ENCODE measurements at places on chromosomes 7 and 10. TPM values are rescaled to one million over a fixed set of nuclear protein-coding genes. Genes with fewer than 3 reads are reported as not detected.

Gene PNLIPRP2
- not detected for total RNA-seq

Gene NODAL
- not detected for total RNA-seq

Gene SFTPA2
- 0.39 TPM for total RNA-seq

Gene MGAM2
- total RNA-seq: not detected

Gene AKR1E2
- 8.7 TPM for total RNA-seq

Gene HTR7
- 13.3 TPM for total RNA-seq

GRCh38 chr10:33102071-33102470 lies 144.0 kb upstream of the ITGB1 start:
- DNase-seq: no peak
- H3K27me3 ChIP-seq: no peaks in the 10 kb centered on the region
- H3K4me3 ChIP-seq: no peak overlapping the region
- no peak overlapping the region for H3K27ac ChIP-seq
- peaks cover 2% of the 10 kb centered on the region for H3K4me1 ChIP-seq
- H3K36me3 ChIP-seq: peaks cover 14% of the 10 kb centered on the region

GRCh38 chr7:40595129-40595528 lies 460.3 kb downstream of the SUGCT start:
- H3K27ac ChIP-seq: no peak overlapping the region
- no peaks in the 10 kb centered on the region for H3K4me1 ChIP-seq
- no peak for DNase-seq

GRCh38 chr7:140640060-140640637 lies 464 bp downstream of the DENND2A start:
- peaks cover 34% of the 10 kb centered on the region for H3K4me1 ChIP-seq
- DNase-seq: peak; percentile 75
- H3K27me3 ChIP-seq: peaks cover 17% of the 10 kb centered on the region
- H3K27ac ChIP-seq: peak overlapping the region; percentile 99
- H3K4me3 ChIP-seq: peak overlapping the region; percentile 95
- no peaks in the 10 kb centered on the region for H3K36me3 ChIP-seq

GRCh38 chr7:157840914-157841772 lies 504.3 kb downstream of the DNAJB6 start:
- no peak overlapping the region for H3K4me3 ChIP-seq
- H3K36me3 ChIP-seq: no peaks in the 10 kb centered on the region
- peaks cover 2% of the 10 kb centered on the region for H3K27me3 ChIP-seq
- no peak for DNase-seq
- H3K4me1 ChIP-seq: peaks cover 10% of the 10 kb centered on the region

DNA sequence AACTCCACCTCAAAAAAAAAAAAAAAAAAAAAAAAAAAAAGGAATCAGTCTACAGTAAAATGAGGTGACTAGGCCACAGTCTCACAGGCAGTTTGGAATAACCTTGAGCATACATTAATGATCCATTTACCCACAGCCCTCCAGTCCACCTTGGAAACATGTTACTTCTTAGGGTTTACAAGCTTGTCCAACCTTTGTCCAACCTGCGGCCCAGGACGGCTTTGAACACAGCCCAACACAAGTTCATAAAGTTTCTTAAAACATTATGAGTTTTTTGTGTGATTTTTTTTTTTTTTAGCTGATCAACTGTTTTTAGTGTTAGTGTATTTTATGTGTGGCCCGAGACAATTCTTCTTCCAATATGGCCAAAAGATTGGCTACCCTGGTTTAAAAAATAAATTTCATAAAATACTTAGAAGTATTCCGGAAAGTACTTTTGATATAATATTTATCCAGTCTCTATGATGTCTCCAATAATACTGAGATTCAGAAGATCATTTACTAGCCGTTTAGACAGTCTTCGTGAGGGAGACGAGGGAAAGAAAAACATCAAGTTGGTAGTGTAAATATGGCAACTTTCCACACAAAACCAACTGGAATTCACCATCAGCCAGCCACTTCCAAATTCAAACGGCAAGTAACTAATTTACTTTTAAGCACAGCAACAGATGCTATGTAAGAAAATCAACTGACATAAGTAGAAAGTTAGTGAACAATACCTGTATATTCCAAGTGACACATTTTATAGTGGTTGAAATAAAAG lies 9.9 kb downstream of the BAZ1B start:
- H3K4me1 ChIP-seq: peaks cover 2% of the 10 kb centered on the region
- DNase-seq: no peak
- H3K4me3 ChIP-seq: no peak overlapping the region
- H3K27ac ChIP-seq: no peak overlapping the region
- H3K27me3 ChIP-seq: no peaks in the 10 kb centered on the region
- H3K36me3 ChIP-seq: no peaks in the 10 kb centered on the region

GRCh38 chr10:112374724-112375541 lies 1.0 kb downstream of the ACSL5 start:
- H3K27me3 ChIP-seq: no peaks in the 10 kb centered on the region
- no peaks in the 10 kb centered on the region for H3K4me1 ChIP-seq
- H3K4me3 ChIP-seq: no peak overlapping the region
- H3K27ac ChIP-seq: no peak overlapping the region
- H3K36me3 ChIP-seq: no peaks in the 10 kb centered on the region
- DNase-seq: no peak
